ENCODE measurements at places on chromosomes 12 and 14.

- DNase-seq = no peak
Measured at GRCh38 chr12:26271889-26272492, 76.6 kb downstream of the SSPN start.

- DNase-seq = no peak
Measured at GRCh38 chr14:56172571-56172971, 54.4 kb downstream of the PELI2 start.

GRCh38 chr12:8078398-8078797 is 3.7 kb upstream of the NECAP1 start:
- peak; percentile 45 for DNase-seq

GRCh38 chr14:101055106-101055662 is 151.7 kb upstream of the RTL1 start:
- DNase-seq = no peak
